Astrocyte of the hippocampus (primary cell): ENCODE measurements at places on chromosomes 4 and X.

GRCh38 chrX:112704187-112704586 is 24.4 kb upstream of the LHFPL1 start:
- DNase-seq = no peak

- peak; percentile 13 for DNase-seq
Measured at GRCh38 chr4:125254106-125254505, 60.6 kb upstream of the FAT4 start.

GRCh38 chr4:177264788-177265422 is 44.8 kb upstream of the NEIL3 start:
- no peak for DNase-seq

DNA sequence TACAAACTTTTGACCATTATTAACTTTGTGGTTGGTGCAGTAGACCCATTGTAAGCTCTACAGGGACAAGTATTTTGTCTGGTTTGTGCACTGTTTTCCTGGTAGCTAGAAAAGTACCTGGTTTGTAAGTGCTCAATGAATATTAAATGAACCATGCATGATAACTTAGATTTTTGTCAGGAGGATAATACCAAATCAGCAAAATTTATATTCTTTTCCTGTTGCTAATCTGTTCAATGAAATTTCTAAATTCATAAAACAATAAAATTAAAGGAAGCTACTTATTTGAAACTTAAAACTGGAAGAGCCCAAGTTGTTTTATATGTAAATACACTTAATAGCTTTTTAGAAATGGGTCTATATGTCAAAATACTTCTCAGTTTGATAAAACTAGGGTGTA is 17.6 kb downstream of the HSPA4L start:
- DNase-seq = no peak

DNA sequence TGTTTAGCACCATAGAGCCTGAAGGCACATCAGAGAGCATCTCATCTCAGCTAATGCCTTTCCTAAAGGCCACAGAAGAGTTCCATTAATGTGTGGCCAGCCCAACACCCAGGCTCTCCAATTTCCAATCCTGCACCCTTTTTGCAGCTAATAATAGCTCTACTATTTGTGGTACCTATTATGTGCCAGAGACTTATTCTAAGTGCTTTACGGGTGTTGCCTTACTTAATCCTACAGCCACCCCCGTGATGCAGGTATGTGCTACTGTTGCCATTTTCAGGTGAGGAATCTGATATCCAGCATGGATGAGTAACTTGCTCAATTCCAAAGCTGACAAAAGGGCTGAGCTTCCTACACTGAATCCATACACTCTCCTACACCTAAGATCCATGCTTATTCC is 217.6 kb upstream of the GALNT7 start:
- DNase-seq = no peak

- DNase-seq = no peak
Measured at GRCh38 chr4:79247695-79248394, 78.0 kb downstream of the NAA11 start.

GRCh38 chr4:24024157-24024556 is 134.3 kb upstream of the PPARGC1A start:
- DNase-seq = peak; percentile 46

DNA sequence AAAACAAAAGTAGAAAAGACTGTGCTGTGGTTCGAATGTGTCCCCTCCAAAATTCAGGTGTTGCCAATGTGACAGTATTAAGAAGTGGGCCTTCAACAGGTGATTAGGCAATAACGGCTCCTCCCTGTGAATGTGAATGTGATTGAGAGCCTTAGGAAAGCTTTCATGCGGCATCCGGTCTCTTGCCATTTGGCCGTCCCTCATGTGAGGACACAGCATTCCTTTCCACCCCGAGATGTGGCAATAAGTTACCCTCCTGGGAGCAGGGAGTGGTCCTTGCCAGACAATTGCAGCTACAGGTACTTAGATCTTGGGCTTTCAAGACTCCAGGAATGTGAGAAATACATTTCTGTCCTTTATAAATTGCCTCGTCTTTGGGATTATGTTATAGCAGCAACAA is 129.3 kb downstream of the CPEB2 start:
- DNase-seq = no peak
